ENCODE measurements at places on chromosomes 11 and 22.

- no peak for DNase-seq
Measured at GRCh38 chr11:130425156-130425555, 3.3 kb downstream of the ADAMTS8 start.

- DNase-seq, result no peak
Measured at GRCh38 chr11:75767228-75767572, 1.4 kb upstream of the DGAT2 start.

DNA sequence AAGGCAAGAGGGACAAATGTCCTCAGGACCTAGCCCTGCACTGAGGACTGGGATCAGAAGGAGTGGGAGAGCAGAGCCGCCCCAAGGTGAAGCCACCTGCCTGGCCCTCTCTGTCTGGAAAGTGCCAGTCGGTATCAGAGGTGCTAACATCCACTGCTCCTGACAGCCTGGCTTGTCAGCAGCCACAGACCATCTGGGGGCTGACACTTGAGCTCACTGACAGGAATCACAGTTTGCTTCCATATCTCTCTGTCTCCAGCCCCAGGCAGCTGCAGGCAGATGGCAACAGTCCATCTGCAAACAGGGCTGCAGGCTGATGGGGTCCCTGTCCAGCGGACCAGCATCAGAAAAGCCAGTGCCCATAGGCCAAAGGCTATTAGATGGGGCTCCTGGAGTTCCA is 5.5 kb downstream of the OPCML start:
- DNase-seq, result no peak

- no peak for DNase-seq
Measured at GRCh38 chr11:50170115-50170514, 137.4 kb downstream of the OR4C45 start.

DNA sequence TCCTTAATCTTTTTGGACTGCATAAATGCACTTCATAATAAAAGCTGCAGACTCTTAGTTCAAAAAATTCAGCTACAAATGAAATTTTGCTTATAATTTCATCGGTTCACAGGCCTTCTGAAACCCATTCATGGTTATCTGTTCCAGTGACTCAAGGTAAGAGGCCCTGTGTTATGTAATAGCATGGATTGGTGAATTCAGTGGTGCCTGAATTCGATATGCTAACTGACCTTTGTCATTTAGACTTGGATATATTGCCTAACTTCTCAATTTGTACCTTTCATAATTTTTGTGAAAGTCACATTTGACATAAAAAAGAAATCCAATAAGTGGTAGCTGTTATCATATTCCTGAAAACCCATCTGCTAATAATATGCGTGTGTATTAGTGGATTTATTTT is 349.9 kb upstream of the KIRREL3 start:
- DNase-seq, result no peak

DNA sequence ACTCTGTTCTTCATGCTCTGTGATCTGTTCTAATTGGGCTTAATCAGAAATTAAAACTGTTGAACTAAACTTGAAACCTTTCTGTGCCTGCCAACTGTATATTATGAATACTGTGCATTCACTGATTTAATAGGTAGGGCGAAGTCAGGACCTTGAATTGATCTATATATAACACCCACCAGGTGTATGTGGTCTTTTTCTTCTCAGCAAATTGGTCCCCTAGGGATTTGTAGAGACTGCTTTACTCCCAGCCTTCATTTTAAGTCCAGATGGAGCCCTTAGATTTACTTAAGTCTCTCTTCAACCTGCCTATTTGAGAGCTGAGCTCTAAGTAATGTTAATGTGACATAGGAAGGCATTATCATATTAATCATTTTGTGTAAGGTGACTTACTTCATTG is 257.5 kb downstream of the TMEM135 start:
- DNase-seq, result peak; percentile 72

DNA sequence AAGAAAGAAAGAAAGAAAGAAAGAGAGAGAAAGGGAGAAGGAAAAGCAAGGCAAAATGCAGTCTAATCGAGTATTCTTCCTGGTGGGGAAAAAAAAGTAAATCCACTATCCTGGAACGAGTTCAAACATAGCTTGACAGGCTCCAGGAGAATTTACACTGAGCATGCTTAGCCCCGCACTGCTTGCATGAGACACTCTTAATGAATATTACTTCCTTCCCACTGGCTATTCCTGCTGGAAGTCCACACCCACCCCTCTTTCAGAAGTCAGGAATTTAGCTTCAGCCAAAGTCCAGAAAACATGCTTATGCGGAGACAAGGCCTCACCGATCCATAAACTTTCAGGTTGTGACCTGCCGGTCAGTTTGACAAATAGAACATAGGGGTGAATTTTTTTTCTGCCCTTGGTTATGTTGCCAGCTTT is 251.8 kb upstream of the BLID start:
- no peak for DNase-seq

DNA sequence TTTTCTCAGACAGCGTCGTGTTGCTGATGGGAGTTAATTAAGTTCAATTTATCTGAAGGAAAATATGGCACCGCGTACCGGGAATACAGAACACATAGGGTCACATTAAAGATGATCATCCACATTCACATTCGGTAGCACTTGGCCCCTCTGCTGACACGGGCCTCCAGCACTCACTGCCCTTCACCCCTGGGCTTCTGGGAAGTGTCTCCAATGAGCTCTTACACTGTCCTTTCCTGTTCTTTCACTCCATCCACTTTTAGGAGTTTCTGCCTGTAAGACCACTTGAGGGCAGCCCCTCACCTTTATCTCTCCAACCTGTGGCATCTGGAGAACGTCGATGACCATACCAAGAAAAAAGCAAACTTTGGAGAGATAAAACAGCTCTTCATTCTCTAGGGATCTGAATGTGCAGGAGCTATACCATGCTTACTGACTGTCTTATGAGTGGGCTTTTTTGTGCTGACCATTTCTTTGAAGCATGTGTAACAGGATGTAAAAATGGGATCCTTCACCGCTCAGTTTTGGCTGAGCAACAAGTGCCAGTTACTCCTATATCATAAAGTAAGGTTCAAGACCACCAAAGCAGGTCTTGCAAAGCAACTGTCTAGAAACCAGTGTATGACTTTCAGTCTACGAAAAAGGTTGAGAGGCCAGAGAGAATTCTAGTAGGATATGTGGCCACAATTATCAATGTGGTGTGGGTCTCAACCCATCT is 1.1 kb upstream of the SERGEF start:
- no peak for DNase-seq

DNA sequence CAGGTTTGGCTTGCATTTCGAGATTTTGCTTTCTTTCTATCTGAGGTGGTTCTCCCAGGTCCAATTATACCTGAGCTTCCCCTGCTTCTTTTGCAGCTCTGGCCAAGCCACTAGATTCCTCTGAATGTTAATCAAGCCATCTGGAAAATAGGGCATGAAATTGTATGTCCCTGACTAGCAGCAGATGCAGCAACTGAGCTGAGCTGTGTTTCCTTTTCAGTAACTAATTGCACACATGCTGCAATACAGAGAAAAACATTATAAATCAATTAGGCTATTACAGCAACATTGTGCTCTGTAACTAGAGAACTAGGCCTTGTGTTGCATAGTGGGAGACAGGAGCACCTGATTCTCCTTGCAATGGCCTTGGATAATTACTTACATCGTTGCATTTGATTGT is 408.3 kb downstream of the ETS1 start:
- DNase-seq, result peak; percentile 62

DNA sequence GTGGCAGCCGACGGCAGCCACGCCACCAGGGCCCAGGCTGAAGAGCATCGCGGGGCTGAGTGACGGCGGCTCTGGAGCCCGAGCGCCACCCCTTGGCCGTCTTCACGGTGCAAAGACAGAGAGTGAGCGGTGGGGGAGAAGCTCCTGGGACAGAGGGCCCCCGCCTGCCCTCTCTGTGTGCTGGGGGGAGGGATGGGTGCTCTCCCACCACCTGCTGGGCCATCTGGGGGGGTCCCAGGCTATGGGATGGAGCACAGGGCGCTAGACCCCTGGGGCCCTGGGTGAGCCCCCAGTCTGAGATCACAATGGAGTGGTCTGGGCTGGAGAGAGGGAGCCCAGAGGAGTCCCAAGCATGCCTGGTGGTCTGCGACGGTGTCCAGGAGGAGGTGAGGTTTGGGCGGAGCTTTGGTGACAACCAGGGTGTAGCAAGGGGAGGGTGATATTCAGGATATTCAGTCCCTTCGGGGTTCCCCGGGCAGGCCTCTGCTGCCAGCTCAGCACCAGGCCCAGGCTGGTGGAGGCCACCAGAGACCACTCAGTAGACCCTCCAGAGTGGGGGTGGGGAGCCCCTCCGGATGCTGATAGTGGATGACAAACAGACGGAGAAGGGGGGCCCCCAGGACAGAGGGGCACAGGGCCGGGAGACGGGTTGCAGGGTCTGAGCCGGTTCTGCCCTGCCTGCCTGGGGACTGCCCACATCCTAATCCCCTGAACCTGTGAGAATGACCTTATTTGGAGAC is 78.1 kb upstream of the PRR5 start:
- no peak for DNase-seq

DNA sequence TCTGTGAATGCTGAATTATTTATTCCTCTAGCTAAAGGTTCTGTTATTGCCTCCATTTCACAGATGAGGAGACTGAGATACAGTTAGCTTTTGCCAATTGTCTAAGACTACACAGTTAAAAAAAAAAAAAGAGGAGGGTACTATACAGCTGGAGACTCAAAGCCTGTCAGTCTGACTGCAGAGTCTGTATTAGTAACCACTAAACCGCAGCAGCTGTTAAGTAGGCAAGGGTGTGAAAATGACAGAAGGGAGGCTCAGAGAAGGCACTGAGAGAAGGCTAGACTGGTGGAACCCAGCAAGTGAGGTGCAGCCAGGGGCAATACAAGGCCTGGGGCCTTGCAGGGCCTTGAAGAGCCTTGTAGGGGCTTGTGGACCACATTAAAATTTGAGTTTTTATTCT is 181.2 kb downstream of the CSNK2A3 start:
- no peak for DNase-seq

DNA sequence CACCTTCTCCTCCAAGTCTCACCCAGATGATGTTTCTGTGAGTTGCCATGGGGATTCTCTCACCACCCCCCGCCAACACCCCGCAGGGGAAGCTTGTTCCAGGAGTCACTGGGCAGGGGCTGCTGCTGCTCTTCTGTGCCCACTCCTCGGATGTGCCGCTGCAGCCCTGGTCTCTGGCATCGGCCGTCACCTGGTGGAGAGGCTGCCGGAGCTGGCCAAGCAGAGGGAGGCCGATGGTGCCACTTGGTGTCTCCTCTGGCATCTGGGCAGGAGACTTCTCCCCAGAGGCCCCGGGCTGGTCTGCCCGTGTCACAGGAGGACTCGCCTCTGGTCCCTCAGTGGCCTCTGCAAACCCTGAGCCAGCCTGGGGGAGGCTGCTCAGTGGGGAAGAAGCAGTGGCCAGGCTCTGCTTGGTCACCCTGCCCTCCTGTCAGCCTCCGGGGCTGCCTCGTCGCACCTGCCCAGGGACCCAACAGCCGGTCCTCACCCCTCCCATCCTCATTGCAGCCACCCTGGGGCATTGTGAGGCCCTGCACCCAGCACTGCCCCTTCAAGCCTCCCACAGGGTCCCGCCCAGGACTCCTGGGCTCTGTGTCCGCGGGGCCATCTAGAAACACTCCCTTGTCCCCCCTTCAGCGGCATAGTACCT is 424 bp upstream of the ADORA2A start:
- DNase-seq, result no peak

DNA sequence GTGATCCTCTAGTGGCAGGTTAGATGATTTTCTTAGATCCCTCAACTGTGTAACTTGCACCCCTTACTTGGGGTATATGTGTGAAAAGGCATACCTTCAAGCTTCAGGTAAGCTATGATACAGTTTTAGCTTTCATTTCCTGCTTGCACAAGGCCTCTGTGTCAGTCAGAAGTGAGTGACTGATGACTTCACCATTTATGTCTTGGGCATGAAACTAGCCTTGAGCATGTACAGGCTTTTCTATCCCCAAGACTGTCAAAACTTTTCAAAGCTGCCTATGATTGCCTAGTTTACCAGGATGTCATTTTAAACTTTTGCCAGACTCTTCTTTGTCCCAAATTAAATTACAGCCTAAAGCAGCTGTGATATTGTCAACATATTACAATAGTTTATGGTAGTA is 286.1 kb upstream of the CNTN5 start:
- DNase-seq, result no peak

- DNase-seq, result no peak
Measured at GRCh38 chr11:10747733-10748132, 3.3 kb upstream of the CTR9 start.

GRCh38 chr11:119673759-119674336 is 55.2 kb downstream of the NECTIN1 start:
- no peak for DNase-seq

DNA sequence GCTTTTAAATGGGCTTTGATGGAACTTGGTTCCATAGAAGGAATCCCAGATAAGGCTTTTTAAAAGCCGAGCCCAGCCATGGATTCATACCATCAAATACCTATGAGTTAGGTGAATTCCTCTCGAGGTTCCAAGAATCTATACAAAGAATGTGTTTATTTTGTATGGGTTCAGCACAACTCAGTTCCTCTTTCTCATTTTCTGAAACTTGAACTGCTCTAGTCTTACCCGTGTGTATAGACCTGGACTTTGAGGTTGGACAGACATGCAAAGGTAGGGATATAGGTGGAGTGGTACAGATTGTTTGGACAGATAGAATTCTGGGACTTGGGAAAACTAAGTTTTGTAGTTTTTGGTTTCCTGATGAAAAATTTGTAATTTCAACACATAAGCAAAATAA is 97.9 kb downstream of the PGR start:
- DNase-seq, result no peak

- DNase-seq, result no peak
Measured at GRCh38 chr11:118012083-118012669, 26.0 kb downstream of the IL10RA start.

GRCh38 chr11:45500451-45500850 is 165.0 kb downstream of the CHST1 start:
- DNase-seq, result no peak

DNA sequence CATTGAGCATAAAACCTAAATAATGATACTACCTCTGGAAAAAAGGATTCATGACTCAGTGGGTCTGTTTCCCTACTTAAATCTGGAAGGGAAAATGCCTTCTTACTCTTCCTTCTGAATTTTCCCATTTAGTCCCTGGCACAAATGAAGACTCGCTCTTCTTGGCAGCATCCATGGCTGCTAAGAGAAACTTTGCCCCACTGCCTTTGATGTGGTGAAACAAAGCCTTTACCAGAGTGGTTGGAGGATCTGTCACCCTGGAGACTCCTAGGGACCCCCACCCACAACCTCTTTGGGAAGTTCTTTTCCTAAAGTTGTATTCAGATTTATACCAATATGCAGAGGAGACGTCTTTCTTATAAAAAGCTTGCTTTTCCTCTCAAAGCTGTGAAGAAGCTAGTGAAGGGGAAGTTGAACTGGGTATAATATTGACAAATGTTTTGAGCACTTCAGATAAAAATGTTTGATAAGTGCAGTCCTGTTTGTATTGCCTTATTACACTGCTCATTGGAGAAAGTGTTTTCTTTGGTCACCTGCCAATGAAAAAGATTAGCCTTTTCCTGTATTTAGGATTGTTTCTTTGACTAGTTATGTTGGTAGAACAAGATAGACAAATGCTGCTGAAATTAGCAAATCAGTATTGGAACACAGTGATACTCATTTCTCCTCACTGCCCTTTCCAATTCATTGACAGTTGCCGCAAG is 77.3 kb downstream of the ARFGAP2 start:
- DNase-seq, result peak; percentile 72
